ENCODE measurements at places on chromosomes 1 and 21.
A peak's percentile ranks its signal among the peaks of the same experiment; 100 is the strongest.

DNA sequence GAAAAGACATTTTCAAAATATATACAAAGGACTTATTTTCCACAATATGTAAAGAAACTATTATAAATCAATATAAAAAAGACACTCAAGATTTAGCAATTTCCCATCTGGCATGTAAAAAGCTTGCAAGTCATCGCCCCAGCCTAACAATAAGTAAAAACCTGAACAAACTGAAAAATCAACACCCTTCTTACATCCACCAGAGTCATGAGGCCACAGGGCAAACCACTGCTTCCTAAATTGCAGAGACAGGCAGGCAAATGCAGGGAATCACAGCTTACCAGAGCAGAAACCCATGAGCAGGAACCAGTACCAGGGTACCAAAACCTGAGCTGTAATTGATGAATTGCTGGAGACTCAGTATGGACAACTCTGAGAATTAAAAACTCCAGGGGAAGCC, 16.7 kb upstream of the WNT2B start:
- DNase-seq, result no peak

DNA sequence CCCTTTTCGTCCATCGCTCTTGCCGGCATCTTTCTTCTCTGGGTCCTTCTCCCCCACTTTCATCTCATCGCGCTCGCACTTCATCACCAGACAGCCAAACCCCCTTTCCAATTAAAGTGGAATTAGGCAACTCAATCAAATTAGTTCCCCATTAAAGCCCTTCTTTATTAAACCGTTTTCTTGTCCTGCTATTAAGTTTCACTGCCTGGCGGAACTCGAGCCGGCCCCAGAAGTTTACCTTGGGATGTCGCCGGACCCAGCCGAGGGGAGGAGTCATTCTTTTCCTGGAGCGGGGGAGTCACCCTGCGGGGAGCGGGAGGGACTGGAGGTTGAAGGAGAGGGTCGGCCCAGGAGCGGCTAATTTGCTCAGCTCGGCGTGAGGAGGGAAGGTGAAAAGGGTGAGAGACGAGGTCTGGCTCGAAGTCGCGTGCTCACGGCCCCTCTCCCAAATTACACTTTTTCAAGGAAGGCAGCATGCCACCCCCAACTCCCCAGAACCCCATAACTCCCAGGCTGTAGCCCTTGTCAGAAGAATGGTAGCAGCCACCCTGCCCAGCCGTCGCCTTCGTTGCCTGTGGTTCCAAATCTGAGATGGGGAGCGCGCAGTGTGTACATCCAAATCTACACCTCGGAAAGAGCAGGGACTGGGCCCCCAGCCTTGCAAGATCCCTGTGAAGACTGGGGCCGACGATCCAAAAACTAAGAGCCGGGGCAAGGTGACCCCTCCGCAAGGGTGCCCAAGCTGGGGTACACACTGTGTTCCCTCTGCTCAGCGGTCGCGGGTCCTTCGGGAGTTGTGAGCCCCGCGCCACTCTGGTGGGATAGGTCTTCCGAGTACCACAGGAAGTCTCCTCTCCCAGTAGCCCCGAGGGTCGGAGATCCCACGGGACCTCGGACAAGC, 6.4 kb downstream of the DMRTA2 start:
- no peak for DNase-seq

DNA sequence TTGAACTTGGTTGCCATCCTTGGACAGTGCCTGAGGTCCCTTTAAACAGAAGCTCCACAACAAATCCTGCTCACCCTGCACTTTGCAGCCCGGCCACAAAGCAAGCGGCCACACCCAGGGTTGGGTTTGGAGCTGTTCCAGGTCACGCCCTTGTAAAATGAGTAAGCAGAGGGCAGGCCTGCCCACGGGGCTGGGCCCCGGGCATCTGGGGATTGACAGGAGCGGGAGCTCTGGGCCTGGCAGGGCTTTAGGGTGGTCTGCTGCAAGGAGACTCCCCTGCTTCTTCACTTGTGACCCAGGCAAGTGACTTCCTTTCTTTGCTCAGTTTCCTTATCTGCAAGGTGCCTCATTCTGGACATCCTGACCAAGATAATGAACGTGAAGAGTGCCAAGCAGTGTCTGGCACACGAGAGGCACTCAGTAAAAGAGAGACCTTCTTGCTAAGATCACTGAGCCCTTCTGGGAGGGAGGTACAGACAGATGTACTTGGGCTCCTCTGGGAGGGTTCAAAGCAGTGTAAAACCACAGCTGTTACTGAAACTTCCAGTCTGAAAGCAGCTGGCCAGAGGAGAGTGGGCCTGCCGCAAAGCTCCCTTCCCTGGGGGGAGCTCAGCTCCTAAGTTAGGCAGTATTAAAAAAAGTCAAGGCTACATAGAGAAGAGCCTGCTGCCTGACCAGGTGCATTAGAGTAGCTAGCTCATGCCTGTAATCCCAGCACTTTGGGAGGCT, 2.6 kb downstream of the E2F2 start:
- peak; percentile 79 for DNase-seq

DNA sequence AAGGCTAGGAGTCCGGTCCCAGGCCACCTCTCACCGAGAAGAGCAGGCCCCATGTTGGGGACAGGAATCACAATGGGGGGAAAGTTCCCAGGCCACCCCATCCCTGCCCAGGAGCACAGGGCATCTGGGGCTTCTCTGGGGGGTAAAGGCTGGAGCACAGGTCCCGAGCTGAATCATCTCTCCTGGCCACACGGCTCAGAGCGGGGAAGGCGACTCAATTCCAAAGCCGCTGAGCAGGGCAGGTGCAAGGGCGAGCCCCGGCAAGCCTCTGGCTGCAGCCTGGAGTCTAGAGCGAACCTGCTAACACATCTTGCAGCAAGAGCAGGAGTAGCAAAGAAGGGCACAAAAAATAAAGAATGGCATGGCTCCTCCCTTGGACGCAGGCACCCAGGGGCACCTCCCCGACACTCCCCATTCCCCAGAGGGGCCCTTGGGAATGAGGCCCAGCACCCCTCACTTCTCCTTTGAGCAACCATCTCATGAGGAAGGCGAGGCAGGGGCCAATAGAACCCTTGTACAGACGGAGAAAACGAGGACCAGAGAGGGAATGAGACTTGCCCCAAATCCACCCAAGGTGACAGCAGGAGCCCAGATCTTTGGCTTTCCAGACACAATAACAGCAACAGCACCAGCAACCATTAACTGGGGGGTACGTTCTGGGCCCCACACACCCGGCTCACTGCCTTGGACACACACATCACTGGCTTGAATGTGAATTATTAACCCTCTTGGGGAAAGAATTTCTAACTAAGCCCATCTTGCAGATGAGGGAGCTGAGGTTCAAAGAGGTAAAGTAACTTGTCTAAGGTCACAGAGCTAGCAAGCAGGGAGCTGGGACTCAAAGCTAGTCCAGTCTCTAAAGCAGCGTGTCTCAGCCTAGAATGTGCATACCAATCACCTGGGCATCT, 20.7 kb upstream of the ALDH4A1 start:
- DNase-seq, result no peak
